ENCODE measurements at places on chromosomes 3 and 15. TPM values are rescaled to one million over a fixed set of nuclear protein-coding genes. Genes with fewer than 3 reads are reported as not detected.

DNA sequence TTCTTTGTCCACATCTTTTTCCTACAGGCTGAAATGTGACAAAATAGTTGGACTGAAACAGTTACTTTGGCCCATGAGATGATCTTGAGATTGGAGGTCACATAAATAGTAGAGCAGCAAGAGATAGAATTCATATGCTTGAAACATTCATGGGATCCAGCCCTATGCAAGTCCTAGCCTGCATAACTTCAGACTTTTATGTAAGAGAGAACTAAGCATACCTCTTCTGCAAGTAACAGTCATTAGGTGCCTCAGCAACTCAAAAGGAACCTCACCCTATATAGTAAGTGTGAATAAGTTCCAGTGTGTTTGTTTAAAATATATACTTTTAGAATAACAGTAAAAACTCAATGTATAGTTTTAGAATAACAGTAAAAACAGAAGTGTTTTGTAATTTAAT is 138.0 kb upstream of the P2RY1 start:
- no peak overlapping the region for H3K4me3 ChIP-seq
- no peaks in the 10 kb centered on the region for H3K4me1 ChIP-seq
- no peaks in the 10 kb centered on the region for H3K27me3 ChIP-seq
- DNase-seq, result no peak

DNA sequence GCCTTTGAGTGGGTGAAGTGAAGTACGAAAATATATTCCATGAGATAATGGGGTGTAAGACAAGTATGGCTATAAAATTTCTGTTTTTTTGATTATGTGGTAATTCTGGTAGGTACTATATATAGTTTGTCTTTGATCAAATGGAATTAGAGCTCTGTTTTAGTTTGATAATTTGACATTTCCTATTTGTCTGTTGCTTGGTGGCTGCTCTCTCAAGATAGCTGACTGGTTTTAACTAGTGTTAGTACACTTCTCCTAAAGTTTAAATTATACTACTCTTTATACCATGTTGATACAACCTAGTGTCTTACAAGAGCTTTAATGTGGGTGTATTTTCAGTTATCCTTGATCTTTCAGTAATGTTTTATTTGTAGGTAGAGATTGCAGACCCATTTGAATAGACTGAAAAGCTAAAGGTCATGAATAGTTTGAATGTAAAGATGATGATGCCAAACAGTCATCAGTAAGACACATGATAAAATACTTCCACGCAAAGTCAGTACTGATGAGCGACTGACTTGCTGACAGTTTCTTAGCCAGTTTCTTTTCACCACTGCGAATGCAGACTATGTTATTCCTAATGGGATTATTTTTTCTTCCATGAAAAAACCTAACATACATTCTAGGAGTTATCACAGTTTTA is 15.2 kb downstream of the SACM1L start:
- peaks cover 8% of the 10 kb centered on the region for H3K36me3 ChIP-seq
- H3K27ac ChIP-seq, result no peak overlapping the region
- no peak overlapping the region for H3K4me3 ChIP-seq

GRCh38 chr3:2391896-2392295 is 293.2 kb downstream of the CNTN4 start:
- no peak overlapping the region for H3K4me3 ChIP-seq
- DNase-seq, result no peak
- no peaks in the 10 kb centered on the region for H3K36me3 ChIP-seq
- no peaks in the 10 kb centered on the region for H3K4me1 ChIP-seq

DNA sequence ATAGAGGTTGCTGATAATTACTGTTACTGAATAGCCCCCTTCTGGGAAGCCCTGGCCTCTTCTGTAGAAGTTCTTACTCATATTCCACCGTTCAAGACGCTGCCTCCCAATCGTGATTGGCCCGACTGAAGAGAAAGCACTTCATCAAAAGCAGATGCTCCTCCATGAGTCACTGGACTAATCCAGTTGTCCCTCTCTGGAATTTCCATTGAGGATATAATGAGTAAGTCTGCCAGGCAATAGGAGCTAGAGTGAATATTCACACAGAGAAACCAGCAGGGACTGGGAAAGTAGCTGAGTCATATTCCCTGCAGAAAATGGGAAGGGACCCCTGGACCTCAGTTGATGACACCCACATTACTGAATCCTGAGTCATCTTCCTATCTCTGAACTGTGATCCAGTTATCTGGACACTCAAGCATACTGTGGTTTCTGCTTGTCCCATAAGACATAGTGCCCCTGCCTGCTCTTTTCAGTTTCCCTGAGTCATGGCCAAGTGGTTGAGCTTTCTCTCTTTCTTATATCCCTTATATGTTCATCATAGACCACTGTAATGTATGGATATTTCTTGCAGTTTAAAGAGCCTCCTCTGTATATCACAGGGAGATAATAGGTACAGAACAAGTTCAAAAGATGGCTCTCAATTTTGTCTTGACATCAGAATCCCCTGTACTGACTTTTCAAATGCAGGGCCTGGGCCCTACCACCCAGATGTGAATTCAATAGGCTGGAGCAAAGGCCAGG is 151.2 kb upstream of the CDIN1 start:
- no peaks in the 10 kb centered on the region for H3K4me1 ChIP-seq
- no peak overlapping the region for H3K4me3 ChIP-seq

GRCh38 chr3:161339517-161340500 is 31.5 kb downstream of the SPTSSB start:
- no peak for DNase-seq
- no peak overlapping the region for H3K4me3 ChIP-seq
- H3K4me1 ChIP-seq, result no peaks in the 10 kb centered on the region
- no peak overlapping the region for H3K27ac ChIP-seq
- no peaks in the 10 kb centered on the region for H3K36me3 ChIP-seq

DNA sequence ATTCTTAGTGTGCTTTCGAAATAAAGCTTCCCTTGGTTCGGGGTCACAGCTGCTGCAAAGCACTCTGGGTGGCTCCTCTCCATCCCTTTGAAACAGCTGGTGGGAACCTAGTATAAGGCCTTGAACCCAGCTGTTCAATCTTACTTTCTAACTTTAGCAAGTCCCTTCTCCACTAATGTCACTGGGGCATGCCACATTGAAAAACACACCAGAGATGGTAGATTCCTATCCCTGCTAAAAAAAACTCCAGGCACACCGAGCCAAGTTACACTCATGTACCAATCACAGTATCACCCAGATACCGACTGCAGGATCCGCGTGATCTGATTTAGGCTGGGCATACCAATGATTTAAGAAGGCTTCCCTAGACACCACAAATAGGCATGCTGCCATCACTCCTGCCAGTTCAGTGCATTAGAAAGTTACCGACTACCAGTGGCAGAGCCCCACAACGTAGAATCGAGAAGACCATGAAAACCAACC is 65.0 kb downstream of the WWTR1 start:
- H3K36me3 ChIP-seq, result no peaks in the 10 kb centered on the region
- H3K4me1 ChIP-seq, result peaks cover 75% of the 10 kb centered on the region
- no peak for DNase-seq
- H3K4me3 ChIP-seq, result no peak overlapping the region
- no peaks in the 10 kb centered on the region for H3K27me3 ChIP-seq
- no peak overlapping the region for H3K27ac ChIP-seq

GRCh38 chr3:3615533-3615932 is 183.7 kb upstream of the LRRN1 start:
- no peak overlapping the region for H3K4me3 ChIP-seq
- no peaks in the 10 kb centered on the region for H3K36me3 ChIP-seq
- no peak overlapping the region for H3K27ac ChIP-seq
- no peaks in the 10 kb centered on the region for H3K27me3 ChIP-seq
- H3K4me1 ChIP-seq, result no peaks in the 10 kb centered on the region

DNA sequence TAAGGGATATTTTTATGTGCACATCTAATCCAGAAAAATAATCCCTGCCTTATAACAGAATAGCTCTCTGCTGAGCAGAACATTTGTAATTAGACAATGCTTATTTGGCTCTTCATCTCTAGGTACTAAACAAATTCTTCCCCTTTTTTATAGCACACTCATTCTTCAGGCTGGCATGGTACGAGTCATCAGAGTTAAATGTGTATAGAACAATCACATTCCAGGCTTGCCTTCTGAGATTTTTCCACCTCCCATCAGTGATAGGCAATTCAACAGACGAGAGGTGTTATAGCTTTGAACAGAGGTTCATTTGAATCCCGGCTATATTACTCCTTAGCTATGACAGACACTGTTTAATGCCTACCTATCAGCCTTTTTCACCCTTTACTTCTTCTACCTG is 21.4 kb upstream of the SPPL2A start:
- no peaks in the 10 kb centered on the region for H3K36me3 ChIP-seq
- no peak overlapping the region for H3K4me3 ChIP-seq
- DNase-seq, result no peak
- H3K4me1 ChIP-seq, result no peaks in the 10 kb centered on the region
- H3K27me3 ChIP-seq, result no peaks in the 10 kb centered on the region

- H3K27me3 ChIP-seq, result no peaks in the 10 kb centered on the region
- no peak overlapping the region for H3K4me3 ChIP-seq
- H3K4me1 ChIP-seq, result no peaks in the 10 kb centered on the region
- no peak for DNase-seq
- no peak overlapping the region for H3K27ac ChIP-seq
These were observed 50.6 kb downstream of the CFAP20DC start for GRCh38 chr3:58999134-58999773.

DNA sequence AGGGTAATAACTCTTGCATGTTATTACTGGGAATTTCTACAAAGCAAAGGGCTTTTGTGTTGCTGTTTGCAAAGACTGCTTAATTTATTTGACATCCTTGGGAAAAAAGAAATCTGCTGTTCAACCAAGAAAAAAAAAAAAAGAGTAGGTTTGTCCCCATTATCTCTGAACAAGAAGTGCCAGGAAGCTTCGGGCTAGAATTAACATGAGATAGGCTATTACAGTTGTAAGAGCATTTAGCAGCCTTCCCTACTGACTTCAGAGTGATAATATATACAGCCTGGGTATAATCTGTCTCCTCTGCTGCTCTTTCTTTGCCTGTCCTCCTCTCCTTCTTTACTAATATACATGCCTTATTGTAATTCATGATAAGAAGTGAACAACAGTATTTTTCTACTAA is 23.3 kb upstream of the CHMP2B start:
- no peaks in the 10 kb centered on the region for H3K4me1 ChIP-seq
- H3K27me3 ChIP-seq, result no peaks in the 10 kb centered on the region
- H3K27ac ChIP-seq, result no peak overlapping the region
- no peaks in the 10 kb centered on the region for H3K36me3 ChIP-seq
- DNase-seq, result no peak

DNA sequence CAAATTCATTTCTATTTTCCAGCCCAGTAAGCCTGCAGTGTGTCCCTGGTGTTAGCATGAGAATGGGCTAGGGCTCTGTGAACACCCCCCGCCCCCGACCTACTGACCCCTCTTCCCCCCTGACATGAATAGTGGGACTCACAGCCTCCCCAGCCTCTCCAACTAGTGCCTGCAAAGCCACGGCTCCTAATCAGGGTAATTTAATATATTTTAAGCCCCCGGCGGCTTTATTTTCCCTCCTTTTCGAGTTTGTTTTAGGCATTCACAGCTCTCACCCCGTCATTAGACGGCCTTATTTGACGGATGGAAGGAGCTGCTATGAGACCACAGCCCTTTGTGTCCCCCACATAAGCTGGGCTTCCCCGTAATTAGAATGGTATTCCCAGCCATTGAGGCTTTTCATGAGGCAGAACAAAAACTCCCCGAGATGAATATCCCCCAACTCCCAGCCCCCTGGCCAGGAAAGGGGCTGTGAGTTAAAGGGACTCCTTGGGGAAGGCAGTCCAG is 78.3 kb upstream of the POLG start:
- no peak for DNase-seq
- no peak overlapping the region for H3K27ac ChIP-seq
- peaks cover 6% of the 10 kb centered on the region for H3K27me3 ChIP-seq
- no peaks in the 10 kb centered on the region for H3K36me3 ChIP-seq

DNA sequence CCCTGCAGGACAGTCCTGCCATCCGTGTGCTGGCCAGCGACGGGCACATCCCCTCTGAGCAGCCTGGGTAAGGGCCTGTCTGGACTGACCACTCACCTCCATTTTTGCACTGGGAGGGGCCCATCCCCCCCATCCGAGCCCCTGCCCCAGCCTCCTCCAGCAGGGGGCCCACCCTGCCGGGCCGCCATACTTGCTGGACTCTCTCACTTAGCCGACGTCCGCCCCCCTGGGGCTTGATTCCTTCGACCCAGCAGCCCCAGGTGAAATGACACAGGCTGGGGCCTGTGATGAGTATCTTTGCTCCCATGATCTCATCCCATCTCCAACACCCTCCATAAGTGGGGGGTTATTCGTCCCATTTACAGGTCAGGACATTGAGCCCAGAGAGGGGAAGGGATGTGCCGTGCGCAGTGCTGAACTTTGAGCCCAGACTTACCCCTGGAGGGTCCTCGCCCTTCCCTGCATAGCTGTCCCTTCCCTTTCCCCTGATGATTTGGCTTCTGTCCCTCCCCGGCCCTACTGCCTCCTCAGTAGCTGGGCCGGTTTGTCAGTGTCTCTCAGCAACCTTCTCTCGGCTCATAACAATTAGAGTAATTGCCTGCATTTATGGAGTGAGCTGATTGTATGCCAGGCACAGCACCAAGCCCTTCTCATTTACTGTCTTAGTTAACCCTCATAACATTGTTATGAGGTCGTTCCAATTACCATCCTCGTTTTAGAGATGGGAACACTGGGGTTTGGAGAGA is 4.2 kb downstream of the LMAN1L start:
- no peaks in the 10 kb centered on the region for H3K27me3 ChIP-seq
- DNase-seq, result no peak
- H3K27ac ChIP-seq, result no peak overlapping the region

GRCh38 chr3:56773986-56774385 is 27.8 kb downstream of the ARHGEF3 start:
- DNase-seq, result no peak
- peaks cover 12% of the 10 kb centered on the region for H3K36me3 ChIP-seq
- H3K27me3 ChIP-seq, result no peaks in the 10 kb centered on the region
- H3K27ac ChIP-seq, result no peak overlapping the region
- H3K4me3 ChIP-seq, result no peak overlapping the region
- no peaks in the 10 kb centered on the region for H3K4me1 ChIP-seq

Gene ZNF148
- 19.5 TPM for total RNA-seq

Gene SERINC4
- not detected for total RNA-seq

Gene RTP3
- total RNA-seq, result not detected

Gene NMD3
- 42.2 TPM for total RNA-seq

Gene TNK2
- total RNA-seq, result 27.5 TPM

Gene MCF2L2
- 24.9 TPM for total RNA-seq

Gene IGF2BP2
- 29.3 TPM for total RNA-seq

Gene ISL2
- not detected for total RNA-seq

Gene ACAD11
- 58.8 TPM for total RNA-seq

Gene CFAP100
- total RNA-seq, result not detected
